ENCODE measurements at places on chromosomes 3 and 15.

DNA sequence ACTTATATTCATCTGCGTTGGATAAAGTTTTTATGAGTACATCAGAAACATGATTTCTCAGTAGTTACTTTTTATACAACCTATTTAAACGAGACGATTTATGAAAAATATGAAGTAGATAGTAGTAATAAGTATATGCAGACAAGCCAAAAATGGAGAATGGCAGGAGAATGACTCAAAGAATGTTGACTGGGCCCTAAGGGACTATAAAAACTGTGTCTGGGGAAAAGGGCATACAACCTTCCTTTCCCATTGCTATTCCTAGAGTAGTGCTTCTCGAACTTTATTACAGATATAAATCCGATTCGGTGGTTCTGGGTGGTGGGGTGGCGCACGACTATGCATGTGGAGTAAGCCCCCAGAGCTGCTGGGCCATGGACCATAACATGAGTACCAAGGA is 558.5 kb downstream of the FOXP1 start:
- no peak for DNase-seq

DNA sequence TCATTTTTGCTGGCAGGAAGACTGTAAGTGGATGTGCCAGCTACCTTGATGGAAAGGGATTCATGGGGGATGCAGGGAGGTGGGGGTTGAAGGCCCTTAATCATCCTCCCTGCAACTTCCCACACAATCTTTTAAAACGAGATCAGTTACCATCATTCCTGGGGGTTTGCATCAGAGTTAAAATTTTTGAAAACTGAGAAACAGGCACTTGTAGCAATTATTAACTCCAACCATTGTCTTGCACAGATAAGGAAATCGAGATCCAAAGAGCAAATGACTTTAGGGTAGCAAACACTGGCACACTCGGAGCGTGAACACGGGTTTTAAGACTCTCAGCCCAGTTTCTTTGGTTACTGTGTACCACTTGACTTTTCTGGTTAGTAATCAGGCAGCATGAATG is 41.9 kb downstream of the GPD1L start:
- DNase-seq = no peak

- DNase-seq = peak; percentile 69
Measured at GRCh38 chr15:44087578-44088465, 107.2 kb downstream of the FRMD5 start.

- DNase-seq = no peak
Measured at GRCh38 chr15:100033140-100033857, 300.1 kb upstream of the LYSMD4 start.

DNA sequence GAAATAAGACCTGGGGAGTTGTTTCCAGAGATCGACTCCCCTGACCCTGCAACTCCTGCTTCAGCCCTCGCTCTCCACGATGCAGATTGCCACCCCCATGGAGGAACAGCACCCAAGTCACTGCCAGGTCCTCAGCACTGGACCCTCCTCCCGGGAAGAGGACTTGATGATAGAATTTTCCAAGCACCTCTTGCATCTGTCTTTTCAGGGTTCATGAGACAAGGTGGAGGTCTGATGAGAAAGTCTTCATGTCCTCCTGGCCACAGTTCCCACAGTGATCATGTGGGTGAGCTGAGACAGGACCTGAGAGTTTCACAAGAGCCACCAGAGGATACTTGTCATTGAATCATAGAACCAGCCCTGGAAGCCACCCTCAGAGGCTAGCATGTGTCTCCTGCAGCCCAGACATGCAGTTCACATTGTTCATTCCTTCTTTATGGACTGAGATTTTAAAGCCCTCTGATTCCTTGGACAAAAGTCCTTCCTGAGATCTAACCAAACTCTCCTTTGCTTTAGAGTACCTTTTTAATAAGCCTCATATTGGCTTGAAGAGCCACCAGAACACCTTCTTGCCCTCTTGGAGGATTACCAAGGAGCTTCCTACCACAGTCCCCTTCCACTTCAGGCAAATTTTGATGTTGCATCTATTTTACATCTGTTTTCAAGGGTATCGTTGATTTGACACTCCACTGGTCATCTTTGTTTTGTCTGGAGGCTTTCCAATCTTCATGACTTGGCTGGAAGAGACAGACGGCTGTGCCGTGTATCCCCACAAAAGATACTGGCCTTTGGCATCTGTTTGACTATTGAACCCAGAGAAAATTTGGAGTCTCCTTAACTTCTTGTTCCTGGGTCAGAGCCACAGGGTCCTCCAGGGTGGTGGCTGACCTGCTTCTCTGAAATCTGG is 224.8 kb upstream of the BHLHE40 start:
- no peak for DNase-seq

- DNase-seq = no peak
Measured at GRCh38 chr15:101093958-101094357, 157.9 kb downstream of the CHSY1 start.

DNA sequence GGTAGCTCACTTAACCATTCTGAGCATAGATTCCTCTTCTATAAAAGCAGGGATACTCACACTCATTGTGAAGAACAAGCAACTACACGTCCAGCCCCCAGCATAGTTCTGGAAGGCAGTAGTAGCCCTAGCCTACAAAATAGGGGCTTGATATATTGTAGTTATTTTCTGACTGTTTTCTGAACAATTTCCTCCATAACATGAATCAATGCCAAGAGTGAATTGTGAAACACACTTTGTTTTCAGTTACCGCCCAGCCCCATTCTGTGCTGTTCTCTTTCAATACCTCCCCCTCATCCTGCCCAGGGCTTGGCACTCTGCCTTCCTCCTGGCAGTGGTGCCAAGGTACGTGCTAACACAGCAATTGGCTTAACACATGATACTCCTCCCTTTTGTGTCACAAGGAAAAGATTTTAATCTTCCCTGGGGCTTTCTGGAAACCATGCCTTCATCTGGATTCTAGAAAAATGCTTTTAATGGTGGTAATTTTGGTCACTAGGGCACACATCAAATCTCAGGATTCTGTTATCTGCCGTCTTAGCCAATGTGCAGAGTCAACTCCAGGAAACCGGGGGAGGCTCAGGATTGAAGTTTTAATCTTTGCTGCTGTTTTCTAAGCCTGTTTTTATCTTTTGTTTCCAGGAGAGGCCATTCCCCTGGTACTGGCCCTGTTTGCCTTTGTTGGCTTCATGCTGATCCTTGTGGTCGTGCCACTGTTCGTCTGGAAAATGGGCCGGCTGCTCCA is 37.2 kb downstream of the IL20RB start:
- DNase-seq = peak; percentile 96

GRCh38 chr15:31235311-31236183 is 91.1 kb upstream of the KLF13 start:
- no peak for DNase-seq

DNA sequence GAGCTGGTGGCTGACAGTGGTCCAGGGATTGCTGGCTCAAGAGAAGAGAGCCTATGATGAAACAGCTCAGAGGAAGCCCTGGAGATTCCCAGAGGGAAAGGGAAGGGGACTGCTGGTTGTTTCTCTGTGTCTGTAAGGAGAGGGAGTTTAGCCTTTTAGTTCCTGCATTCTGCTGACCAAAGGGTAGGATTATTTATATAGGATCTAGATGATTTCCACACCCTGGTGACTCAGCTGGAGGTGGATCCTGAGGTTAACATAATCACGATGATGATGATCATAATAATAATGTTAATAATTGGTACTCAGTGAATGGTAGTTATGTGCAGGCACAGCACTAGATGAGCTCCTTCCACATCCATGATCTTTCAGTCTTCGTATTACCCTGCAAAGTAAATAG is 144.9 kb downstream of the EPHB1 start:
- no peak for DNase-seq

All from fibroblast of the conjunctiva (primary cell).